ENCODE measurements at places on chromosomes 4 and X.

GRCh38 chr4:77805840-77806239 is 13.3 kb downstream of the CNOT6L start:
- no peak for DNase-seq

DNA sequence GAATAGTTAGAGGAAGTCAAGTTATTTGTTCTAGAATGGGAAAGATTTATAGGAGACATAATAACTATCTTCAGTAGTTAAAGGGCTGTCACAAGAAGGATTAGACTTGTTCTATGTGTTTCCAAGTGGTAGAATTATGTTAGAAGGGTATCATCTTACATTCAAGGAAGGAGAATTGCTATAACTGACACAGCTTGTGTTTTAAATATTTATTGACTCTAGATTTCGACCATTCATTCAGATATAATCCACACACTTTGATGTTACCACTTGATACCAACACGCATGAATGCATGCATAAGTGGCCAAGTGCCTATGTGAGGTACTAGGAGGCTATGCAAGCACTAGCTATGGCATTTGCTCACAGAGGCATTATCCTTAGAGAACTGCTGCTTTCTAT is 122.7 kb downstream of the CCNB3 start:
- DNase-seq = no peak

DNA sequence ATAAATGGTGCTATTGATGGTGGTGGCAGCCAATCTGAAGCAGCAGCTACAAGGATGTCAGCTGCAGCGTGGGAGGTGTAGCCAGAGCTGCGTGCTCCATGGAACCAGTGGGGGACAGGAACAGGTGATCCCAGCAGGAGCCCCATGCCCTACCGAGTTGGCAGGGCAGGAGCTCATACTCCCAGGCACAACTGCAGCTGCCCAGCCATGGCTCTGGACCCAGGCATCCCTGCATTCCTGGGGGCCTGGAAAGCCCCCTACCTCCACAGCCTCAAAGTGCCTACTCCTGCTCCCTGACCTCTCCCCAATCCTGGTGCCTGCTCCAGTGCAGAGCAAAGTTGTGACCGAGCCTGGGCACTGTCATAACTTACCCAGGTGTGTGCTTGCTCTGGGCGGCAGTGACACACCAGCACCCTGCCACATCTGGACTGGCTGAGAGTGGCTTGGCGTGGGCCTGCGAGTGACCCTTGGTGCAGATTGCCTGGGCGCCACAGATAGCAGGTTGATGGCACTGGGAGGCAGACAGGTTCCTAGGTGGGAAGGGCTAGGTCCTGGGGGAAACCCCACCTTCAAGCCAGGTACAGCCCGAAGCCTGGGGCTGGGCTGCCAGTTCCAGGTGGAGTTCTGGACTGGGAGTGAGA is 101.1 kb downstream of the DCAF12L2 start:
- DNase-seq = no peak

- no peak for DNase-seq
These were observed 132.8 kb upstream of the STIM2 start for GRCh38 chr4:26727844-26728243.

DNA sequence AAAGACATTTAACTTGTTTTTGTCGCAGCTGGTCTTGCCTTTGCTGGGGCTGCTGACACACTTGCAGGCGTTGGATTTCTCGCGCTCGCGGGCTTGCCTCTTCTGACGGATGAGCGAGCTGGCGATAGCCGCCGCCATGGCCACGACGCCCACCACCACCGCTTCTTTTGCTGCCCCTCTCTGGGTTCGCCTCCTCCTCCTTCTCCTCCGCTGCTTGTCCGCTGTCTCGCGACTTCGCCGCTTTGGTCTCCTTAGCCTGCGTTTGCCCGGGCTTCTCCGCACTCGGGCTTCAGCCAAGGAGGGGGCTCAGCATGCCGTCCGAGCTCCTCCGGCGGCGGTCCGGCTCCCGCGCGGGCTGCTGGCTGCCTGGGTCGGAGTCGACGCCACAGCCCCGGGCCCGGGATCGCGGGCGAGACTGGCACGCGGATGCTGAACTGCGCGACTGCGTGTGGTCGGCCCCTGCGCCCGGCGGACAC is 613 bp downstream of the FGF13 start:
- no peak for DNase-seq

- DNase-seq = no peak
These were observed 1397.0 kb downstream of the FAM133A start for GRCh38 chrX:95071052-95071451.

DNA sequence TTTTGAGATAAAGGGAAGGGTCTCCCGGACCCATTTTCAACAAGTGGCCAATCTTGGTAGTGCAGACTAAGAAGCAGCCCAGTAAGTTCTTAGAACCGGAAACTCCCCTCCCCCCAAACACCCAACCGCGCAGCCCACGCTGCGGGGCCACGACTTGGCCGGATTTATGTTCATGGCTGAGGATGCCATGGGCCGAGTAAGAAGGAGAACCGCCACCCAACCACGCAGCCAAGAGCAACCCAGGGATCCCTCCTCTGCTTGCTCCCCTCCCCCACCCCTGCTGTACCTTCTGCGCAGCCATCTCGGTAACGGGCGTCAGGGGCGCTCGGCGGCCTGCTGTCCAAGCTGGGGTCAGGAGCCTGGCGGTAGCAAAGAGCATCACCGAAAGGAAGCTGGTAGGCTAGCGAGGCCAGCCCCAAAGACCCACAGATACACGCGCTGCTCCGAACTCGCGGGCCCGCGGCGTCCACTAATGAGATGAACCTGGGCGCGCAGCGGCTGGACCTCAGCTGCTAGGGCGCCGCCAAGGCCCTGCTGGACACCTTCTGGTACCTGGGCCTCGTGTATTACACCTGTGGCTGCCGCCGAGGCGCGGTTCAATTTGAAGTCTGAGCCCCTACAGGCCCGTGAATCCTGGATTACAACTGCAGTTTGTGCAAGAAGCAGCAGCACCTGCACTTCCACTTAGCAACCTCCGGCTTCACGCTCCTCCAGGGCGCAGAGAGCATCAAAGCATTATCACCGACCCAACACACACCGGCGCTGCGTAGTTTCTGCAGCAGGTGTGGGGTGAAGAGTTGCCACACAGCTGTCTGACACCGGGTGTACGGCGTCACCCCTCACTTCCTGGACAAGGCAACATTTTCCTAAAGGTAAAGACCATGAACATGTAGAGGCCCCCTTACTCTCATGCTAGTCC is 63.4 kb downstream of the NUDT10 start:
- no peak for DNase-seq

DNA sequence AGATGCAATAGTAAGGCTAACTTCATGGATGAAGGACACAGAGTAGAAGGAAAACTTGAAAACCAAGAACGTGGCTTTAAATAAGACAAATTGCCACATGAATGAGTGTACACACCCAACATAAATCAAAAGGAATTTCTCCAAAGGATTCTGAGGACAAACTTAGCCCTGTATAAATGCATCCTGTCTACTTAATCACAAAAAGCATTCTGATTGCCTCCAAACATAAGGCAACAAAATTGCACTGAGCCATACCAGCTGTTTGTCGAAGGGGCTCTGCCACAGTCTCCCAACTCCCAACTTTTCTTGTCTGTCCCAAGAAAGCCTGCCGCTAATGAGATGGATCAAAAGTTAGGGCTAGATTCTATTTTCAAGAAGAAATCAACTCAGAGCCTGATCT is 194.3 kb downstream of the SOWAHB start:
- DNase-seq = no peak

DNA sequence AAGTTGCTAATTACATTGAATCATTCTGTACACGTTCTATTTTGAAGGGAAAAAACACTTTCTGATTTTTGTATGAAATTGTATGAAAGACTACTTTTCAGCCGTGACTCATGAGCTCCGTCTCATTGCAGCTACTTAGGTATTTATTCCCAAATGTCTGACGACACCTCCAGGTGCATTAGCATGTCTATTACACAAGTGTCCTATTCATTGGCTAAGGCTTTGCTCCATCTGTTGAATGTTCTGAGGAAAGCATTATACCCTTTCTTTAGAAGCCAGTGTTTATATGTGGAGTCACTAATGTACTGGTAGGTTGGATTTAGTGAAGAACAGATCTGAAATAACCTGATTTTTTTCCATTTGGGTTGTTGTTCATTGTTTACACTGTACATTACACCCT is 51.8 kb downstream of the MAP7D3 start:
- DNase-seq = no peak
